ENCODE measurements at places on chromosomes 6 and 20.

DNA sequence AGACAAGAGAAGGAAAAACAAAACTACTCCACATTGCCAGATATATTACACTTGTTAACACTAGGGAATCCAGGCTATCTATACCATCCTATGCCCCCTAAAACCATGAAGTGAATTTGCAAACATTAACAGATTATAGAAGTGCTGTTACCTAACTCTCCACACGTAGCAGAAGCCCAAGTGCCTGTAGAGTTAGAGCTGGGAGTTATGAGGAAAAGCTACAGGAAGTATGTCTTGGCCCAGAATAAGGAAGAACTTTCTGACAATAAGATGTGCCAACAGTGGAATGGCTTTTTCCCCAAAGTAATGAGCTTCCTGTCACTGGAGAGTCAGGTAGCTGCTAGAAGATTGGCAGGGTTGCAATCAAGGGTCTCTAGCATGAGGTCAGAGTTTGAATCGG lies 32.5 kb downstream of the ADGRG6 start:
- no peak for DNase-seq

DNA sequence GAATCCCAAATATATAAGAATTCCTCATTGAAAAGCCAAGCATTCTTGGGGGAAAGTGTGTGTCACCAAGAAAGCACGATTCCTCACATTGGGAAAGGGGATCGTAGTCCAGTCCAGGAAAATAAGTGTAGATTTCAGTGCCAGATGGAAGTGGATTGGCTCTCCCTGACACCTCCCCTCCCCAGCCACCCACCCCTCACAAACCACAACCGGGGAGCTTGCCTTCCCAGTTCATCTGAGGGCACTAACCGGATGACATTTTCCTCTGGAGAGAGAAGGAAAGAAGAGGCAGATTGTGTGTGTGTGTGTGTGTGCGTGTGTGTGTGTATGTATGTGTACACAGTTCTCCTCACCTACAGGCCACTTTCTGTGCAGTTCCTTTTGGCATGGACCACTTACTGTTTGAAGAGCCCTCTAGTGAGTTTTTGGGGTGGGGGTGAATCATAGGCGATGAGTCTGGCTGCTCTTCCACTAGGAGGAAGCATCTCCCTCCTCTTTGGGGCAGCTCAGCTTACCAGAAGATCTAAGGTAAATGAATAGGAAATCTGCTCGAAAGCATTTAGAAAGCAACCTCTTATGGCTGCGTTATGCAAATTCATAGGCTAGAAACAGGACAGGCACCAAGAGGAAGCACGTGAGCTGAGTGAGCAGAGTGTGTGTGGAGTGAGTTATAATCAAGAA lies 20.8 kb downstream of the DAAM2 start:
- no peak for DNase-seq

DNA sequence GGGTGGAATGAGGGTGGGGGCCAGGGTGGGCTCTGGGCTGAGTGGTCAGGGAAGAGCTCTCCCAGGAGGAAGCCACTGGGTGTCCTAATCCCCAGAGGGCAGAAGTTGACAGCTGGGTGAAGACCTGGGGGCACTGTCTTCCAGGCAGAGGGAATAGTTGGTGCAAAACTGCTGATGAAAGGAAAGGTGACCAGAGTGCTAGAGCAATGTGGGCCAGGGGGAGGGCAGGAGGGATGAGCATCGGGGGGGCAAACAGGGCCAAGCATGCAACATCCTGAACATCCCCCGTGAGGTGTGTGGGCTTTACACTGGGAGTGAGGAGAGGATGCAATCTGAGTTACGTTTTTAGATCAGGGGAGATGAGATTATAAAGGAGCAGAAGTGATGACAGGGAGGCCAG lies 97.8 kb downstream of the NOL4L start:
- DNase-seq, result no peak

GRCh38 chr6:167739721-167740475 lies 86.8 kb upstream of the AFDN start:
- DNase-seq, result no peak

DNA sequence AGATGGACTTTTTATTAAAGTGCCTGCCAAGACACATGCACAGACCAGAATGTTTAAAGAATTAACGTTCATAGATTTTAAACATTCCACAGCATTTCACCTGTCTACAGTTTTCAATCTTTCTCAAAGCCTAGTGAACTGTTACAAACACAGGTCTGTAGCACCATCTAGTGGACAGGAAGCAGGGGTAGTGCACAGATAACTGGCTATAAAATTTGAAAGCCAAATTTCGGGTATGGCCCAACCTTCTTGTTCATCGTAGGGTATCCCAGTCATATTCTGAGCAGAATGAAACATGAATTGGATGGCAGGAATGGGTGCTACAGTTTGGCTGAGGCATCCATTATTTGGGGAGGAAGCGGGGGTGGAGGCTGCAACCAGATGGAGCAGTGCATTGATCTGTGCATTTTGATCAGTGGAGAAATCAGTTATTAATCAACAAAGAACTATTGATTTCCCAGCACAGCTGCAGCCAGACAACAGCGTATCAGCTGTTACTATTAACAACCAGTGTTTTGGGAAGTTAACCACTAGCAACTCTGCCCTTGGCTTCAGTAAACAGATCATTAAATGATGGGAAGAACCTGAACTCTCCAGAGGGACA lies 56.1 kb upstream of the B3GAT2 start:
- DNase-seq, result no peak

DNA sequence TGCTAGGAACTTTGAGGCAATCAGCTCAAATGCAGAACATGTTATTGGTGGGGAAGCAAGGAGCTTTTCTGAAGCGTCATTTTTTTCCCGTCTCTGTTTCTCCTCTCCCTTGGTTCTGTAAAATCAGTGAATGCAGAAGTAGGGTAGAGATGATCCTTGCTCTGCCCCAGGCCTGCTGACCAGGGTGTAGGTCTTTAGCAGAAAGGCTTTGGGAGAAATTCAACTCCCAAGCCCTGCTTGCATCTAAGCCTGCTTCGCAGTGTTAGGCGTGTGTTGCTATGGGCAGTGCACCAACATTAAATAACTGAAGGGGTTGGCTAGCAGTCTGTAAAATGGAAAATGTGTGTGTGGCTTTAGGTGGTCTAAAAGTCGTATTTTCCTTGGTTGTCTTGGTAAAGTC lies 45.9 kb downstream of the SASH1 start:
- no peak for DNase-seq

DNA sequence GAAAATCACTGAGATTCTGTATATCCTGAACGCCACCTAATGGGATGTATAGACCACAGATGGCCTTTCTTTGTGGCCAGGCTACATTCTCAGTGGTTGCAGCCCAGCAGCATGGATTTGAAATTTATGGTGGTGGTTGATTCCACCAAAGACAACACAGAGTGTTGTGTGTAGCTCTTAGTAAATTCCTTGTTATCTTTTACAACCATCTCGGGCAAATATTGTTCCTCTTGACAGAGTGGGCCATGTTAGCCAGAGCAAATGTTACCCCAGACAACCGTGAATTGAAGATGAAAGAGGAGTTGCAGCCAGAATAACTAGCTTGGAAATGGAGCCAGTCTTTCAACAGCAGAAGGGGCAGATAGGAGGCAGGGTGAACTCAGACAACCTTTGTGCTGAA lies 39.5 kb downstream of the SLC24A3 start:
- DNase-seq, result no peak

DNA sequence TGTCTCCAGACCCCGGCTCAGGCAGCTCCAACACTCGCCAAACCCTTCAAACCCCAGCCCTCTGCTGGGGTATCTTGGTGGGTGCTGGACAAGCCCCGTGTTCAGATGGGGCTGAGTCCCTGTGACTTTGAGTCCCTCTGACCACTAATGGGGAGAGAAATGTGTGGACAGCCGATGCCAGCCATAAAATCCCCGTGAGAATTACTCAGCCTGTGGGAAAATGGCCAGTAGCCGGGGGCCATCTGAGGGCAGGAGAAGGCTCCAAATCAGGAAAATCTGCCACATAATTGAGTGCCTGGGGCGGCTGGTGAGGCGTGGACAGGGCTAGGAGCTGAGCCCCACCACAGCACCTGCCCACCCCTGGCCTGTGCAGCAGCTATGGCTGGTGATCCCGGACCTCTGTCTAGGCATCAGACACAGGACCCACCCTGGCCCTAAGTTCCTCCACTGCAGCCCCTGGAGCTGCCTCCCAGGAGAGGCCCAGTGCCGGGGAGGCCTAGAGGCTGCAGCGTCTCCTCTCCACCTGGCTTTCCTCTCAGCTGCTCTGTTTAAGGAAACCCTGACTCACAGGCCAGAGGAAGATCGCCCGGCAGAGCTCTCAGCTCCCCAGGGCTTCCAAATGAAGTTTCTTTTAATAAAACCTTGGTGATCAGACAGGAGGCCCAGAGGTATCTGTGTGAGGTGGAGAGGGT lies 53.7 kb upstream of the SLCO4A1 start:
- no peak for DNase-seq

GRCh38 chr6:107690643-107691061 lies 133.5 kb downstream of the SCML4 start:
- DNase-seq, result no peak
